ENCODE measurements at places on chromosomes 12 and 14.

- no peak for DNase-seq
Observed at GRCh38 chr12:62860501-62861411, 74.2 kb downstream of the PPM1H start.

GRCh38 chr14:100440207-100440631, 117.1 kb downstream of the SLC25A47 start:
- peak; percentile 67 for DNase-seq

- no peak for DNase-seq
Observed at GRCh38 chr12:38713294-38713693, 192.1 kb downstream of the CPNE8 start.

- DNase-seq: no peak
Observed at GRCh38 chr14:93183596-93184317, 940 bp downstream of the MOAP1 start.

GRCh38 chr14:67335781-67336180, 23.8 kb downstream of the ATP6V1D start:
- no peak for DNase-seq

DNA sequence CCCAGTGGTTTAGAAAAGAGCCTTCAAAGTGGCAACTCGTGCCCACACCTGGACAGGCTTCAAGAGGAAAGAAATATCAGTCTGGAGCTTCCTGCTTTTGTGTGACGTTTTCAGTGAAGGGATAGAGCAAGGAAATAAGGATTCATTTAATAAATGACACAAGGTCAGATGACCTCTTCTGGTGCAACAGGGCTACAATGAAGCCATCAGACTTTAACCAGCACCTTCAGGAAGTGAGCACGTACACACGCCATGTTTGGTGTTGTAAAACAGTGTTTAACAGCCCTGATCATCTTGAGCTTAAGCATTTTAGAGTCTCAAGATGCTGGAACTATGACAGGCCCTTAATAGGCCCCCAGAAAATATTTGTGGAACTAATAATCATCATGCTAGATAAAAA, 59.1 kb downstream of the CCDC60 start:
- DNase-seq: no peak

DNA sequence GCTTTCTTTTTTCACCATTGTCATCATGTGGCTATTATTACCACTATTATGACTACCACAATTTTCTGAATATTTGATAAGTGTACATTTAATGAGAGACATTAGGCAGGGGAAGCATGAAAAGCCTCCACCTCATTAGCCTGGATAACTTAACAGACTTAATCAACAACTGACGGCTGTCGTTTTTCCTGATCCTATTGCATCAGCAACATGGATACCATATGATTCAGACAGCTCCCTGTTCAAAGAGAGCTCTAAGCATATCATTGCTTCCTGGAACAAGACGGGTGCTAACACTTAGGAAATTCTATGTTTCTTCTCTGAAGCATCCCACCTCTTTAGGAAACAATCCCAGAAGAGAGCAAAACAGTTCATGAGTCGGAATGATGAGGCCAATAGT, 765.2 kb downstream of the NOVA1 start:
- DNase-seq: peak; percentile 12

Measured in NCI-H2081 (cell line).